GM12892 (cell line): ENCODE measurements at places on chromosomes 4 and X.

DNA sequence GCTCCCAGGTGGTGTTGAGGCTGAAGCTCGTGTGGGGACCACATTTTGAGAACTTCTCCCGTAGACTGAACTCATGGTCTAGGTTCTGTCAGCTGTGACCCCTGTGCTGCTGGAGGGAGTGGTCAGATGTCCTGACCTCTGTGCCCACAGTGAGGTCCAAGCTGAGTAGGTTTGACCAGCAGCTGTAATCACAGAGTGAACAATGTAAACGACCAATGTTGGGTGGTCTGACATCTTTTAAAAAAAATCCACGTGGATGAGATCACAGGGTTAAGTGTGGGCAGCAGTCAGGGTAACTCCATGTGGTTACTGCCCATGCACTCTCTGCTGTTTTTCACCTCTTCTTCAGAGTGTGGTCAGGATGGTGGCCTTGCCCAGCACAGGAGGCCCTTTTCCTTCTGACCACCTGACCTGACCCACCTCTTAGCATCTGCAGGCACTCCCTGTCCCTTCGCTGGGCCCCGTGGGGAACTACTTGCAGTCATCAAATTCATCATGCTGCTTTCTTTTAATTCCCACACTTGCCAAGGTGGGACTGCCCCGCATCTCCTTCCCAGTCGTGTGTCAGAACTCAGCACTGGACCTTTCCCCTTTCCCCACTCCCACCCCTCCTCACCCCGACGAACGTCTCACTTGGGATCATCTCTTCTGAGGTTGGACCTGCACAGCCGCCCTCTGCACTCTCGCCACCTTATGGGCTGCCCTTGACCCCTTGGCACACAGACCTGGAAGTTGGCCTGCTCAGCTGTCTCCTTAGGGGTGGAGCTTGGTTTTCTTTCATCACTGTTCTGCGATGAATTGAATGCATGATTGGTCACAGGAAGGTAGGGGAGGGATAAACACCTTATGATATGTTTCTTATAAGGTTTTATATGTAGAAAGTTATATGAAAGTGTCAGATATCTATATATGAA lies 120.1 kb downstream of the PTTG2 start:
- no peak for DNase-seq

DNA sequence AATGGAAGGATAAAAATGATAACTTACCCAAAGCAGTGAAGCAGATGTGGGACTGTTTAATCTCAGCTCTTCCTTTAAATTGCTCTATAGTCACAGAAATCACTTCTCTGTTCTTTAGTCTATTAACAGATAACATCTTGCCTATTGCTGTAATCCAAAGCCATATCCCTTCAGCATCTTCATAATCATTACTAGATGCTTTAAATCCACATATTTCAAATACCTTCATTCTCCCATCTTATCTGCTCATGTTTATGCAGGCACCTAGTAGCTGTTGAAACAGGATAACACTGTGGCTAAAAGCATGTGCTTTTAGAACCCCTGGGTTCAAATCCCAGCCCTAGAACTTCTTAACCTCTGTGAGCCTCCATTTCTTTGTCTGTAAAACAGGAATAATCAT lies 209.9 kb downstream of the RELL1 start:
- DNase-seq = no peak

- DNase-seq = no peak
These were observed 36.5 kb downstream of the SHOX start for GRCh38 chrX:666762-667720.

- DNase-seq = no peak
These were observed 104.6 kb downstream of the SLC10A6 start for GRCh38 chr4:86744570-86744969.

DNA sequence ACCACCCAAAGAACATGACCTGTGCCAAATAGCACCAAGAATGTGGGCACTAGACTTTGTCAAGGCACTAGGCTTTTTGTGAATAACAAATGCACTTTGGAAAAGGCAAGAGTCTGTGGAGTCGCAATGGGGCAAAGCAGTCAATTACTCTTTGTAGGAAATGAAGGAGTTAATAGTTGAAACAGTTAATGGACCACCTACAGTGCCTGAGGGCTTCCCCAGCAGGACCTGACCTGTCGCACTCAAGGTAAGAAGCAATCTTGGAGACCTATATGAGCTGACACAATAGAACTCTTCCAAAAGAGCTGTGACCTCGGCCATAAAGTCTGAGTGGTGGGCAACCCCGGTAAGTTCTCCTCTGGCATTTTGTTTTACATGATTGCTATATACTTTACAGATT lies 49.2 kb upstream of the CAPN6 start:
- DNase-seq = no peak

- no peak for DNase-seq
These were observed 297.6 kb upstream of the STS start for GRCh38 chrX:6849716-6850414.
